Sciatic nerve (tissue), 2 donors: ENCODE measurements at places on chromosomes 2 and 18. TPM values are rescaled to one million over a fixed set of nuclear protein-coding genes. Genes with fewer than 3 reads are reported as not detected.

APOB gene
- total RNA-seq, result 2.9 TPM

ALK gene
- 0.18 TPM for total RNA-seq

HOXD13 gene
- not detected for total RNA-seq

ALKAL2 gene
- 3.0 TPM for total RNA-seq

CFAP53 gene
- total RNA-seq, result 0.98 TPM

HOXD4 gene
- total RNA-seq, result 6.8 TPM
